ENCODE measurements at places on chromosomes 6 and 20.

- no peak for DNase-seq
Measured at GRCh38 chr6:42260396-42260888, 42.8 kb upstream of the MRPS10 start.

DNA sequence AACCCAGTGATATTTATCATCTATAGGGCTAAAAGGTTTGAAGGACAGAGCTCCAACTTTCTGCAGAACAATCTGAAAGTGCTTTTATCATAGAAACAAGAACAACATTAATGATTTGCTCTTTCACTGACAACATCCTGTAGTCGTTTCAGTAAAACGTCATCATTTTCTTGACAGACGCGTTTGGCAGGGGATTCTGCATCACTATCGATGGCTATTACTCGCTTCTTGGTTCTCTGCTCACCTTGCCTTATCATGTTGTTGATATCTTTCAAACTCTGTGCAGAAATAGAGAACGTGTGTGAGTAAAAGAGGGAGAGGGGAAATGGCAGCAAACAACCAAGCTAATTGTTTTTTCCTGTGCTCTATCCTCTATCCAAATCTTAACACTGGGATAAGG lies 47.1 kb upstream of the SAMHD1 start:
- DNase-seq = no peak

DNA sequence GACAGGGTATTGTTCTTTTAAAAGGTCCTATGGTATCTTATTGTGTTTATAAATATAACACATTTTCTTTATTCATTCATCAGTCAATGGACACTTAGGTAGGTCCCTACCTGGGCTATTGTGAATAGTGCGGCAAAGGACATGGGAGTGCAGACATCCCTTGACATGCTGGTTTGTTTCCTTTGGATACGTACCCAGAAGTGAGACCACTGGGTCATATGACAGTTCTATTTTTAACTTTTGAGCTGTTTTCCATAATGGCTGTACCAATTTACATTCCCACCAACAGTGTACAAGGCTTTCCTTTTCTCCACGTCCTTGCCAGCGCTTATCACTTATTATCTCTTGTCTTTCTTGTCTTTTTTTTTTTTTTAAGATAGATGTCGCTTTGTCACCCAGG lies 627.5 kb downstream of the PRKN start:
- no peak for DNase-seq

- DNase-seq = no peak
Measured at GRCh38 chr6:34236131-34236442, 586 bp upstream of the HMGA1 start.

GRCh38 chr20:50226093-50226974 lies 35.7 kb downstream of the CEBPB start:
- DNase-seq = no peak

- no peak for DNase-seq
Measured at GRCh38 chr6:165732696-165733488, 69.9 kb upstream of the PDE10A start.

- DNase-seq = no peak
Measured at GRCh38 chr20:45269056-45269455, 14.7 kb upstream of the SLPI start.

GRCh38 chr6:3698021-3698420 lies 53.5 kb downstream of the PXDC1 start:
- DNase-seq = no peak

- DNase-seq = no peak
Measured at GRCh38 chr6:125674230-125674629, 75.2 kb upstream of the HEY2 start.

DNA sequence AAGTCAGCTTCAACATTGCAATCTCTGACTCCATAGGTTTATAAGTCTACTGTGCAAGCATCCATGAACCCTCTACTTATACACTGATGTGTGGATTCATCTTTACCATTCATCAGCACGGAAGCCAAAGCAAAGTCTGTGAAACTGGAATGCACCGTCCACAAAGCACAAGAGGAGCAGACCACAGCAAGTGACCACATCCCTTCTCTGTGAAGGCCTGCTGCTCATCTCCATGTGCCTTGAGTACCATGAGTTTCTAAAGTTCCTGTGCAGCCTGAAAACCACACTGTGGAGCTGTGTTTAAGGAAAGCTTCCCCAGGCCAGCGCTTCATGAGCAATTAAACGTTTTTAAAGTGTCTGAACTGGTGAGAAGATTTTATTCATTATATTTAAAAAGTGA lies 20.0 kb downstream of the GABRR1 start:
- no peak for DNase-seq

GRCh38 chr6:13527671-13528056 lies 40.3 kb upstream of the GFOD1 start:
- no peak for DNase-seq

GRCh38 chr20:40875116-40876085 lies 153.2 kb upstream of the TOP1 start:
- DNase-seq = no peak

GRCh38 chr20:13758884-13759283 lies 25.8 kb downstream of the ESF1 start:
- DNase-seq = no peak
